ENCODE measurements at places on chromosomes 3 and 15.

- no peak for DNase-seq
Observed at GRCh38 chr3:142022381-142022780, 127.0 kb downstream of the TFDP2 start.

- no peak for DNase-seq
Observed at GRCh38 chr3:49906073-49906743, 2.5 kb upstream of the MST1R start.

GRCh38 chr15:57364282-57365007 lies 11.9 kb upstream of the CGNL1 start:
- no peak for DNase-seq

GRCh38 chr15:31077181-31077580 lies 24.3 kb downstream of the TRPM1 start:
- no peak for DNase-seq

DNA sequence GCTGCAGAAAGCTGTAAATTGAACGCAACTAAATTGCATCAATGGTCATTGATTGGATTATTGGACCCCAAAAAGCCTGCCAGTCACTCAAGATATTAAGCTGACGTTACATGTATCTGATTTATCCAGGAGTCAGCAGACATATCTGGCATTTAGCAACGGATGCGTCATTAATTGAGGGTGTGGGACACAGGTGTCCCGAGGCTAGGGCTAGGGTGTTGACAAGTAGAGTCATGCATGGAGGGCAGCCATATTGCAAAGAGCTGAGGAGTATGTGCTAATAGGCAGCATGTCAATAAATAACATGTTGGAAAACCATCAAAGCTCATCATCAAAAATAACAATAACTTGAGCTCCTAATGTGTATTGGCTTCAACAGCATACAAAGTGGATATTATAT lies 234.5 kb upstream of the GOLGA6L4 start:
- DNase-seq, result no peak

DNA sequence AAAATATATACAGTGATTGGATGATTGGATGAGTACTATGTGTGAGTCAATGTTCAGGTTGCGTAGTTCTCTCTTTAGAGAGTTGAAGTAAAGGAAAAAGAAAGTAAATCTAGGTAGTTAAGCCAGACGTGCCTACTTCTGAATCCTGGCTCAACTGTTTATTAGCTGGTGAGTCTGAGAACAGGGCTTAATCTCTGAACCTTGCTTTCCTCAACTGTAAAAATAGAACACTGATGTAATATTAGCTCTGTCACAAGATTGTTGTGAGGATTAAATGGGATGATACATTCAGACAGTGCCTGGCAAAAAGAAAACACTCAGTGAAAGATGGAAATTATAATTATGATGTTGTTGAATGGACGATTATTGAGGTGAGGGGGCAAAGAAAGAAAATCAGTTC lies 413.4 kb downstream of the MAGI1 start:
- DNase-seq, result no peak

DNA sequence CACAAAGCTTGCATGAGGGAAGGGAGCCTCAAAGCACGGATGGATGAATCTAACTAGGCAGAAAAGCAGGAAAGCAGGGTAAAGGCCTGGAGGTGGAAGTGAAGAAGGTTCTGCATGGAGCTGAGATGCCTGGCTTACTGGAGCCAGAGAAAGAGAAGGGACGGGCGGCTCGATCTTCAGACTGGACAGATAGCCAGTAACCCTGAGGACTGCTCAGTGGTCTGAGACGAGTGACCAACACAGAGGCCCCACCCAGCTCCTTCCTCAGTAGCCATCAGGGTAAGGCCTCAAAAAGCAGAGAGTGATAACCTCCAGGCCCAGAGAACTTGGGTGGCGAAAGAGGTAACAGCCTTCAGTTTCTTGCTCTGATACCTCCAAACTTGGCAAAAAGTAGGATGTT lies 6.4 kb downstream of the CLN6 start:
- DNase-seq, result no peak

DNA sequence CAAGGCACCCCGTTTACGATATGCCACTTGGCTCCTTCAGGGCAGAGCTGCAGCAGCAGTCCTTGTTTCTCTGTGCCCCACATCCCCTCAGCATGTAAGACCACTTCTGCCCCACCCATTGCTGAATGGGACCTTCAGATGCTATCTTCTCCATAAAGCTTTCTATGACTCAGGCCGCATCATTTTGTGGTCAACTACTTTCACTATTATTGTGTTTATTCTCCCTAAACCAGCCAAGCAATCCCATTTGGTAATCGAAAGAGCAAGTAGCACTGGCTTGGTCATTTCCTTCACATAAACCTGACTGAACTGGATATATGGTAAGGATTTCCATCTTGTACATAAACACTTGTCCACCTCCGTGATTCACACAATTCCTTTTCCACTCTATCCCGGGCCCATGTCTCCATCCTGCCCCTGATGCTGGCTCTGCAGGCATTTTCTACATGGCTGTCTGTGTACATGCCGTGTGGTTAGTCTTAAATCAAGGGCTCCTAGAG lies 25.7 kb downstream of the LIPC start:
- no peak for DNase-seq

GRCh38 chr3:37772773-37773354 lies 88.8 kb upstream of the CTDSPL start:
- DNase-seq, result no peak

GRCh38 chr3:36477655-36478054 lies 97.4 kb downstream of the STAC start:
- no peak for DNase-seq

GRCh38 chr15:49752517-49752916 lies 131.7 kb downstream of the DTWD1 start:
- DNase-seq, result no peak

- DNase-seq, result no peak
Observed at GRCh38 chr3:52085681-52086282, 29.4 kb upstream of the DUSP7 start.

- peak; percentile 99 for DNase-seq
Observed at GRCh38 chr3:134427400-134428111, 53.3 kb upstream of the AMOTL2 start.

GRCh38 chr3:34053626-34054025 lies 255.2 kb downstream of the PDCD6IP start:
- DNase-seq, result no peak

- no peak for DNase-seq
Observed at GRCh38 chr15:41809121-41809520, 18.8 kb upstream of the JMJD7 start.

DNA sequence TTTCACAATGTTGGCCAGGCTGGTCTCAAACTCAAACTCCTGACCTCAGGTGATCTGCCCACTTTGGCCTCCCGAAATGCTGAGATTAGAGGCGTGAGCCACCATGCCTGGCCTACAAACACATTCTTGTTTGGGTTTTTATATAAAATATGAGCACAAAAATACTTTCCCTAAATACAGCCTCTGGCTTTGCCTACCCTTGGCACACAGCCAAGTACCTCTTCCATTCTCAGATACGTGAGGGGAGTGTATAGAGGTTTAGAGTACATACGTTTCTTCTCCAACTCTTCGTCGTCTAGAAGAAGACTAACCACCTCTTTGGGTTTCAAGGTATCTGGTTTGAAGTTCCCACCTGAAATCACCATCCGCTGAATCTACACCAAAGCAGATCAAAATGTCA lies 33.5 kb downstream of the CHAC1 start:
- no peak for DNase-seq

DNA sequence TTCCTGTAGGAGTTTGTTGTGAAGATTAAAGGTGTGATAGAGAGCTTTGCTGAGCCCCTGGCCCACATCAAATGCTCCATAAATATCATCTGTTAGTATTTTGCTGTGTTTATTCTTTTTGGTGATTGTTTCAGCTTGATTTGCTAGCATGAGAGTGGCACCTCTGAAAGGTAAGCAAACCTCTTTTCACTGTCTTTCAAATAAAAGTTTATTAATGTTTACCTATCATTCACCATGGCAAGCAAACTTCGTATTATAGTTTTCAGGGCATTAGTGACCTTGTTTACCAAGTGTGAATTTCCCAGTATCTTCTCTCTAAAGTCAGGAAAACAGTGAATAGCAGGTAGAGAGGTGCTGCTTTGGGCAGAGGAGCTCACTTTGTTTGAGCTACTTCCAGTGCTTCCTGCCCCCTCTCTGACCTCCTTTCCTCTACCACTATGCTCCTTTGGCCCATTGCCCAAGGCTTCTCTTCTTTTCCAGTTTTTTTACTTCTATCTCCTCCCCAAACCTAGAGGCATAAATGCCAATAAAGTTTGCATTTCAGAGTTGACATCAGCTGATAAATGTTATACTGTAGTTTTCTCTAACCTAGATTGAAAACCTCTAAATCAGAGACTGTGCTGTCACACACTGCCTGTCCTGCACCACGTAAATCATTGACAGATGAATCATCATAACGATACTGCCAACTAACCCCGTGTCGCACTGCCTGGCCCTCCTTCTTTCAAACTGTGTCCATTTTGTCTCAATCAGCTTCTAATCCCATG lies 569.0 kb downstream of the TUSC7 start:
- DNase-seq, result peak; percentile 30

DNA sequence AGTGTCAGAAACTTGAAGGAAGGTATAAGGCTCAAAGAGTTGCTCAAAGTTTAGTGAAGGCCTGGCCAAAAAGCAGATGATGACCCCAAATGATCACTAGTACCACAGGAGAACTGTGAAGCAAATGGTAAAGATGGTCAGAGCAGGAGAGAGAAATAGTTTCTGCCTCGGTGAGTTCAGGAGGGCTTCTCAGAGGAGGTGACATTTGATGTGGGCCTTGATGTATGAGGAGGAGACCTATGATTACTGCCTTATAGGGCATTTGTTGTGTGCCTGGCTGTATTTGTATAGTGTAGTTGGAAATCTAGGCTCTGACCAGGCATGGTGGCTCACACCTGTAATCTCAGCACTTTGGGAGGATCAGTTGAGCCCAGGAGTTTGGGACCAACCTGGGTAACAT lies 50.4 kb downstream of the DNASE1L3 start:
- DNase-seq, result no peak

DNA sequence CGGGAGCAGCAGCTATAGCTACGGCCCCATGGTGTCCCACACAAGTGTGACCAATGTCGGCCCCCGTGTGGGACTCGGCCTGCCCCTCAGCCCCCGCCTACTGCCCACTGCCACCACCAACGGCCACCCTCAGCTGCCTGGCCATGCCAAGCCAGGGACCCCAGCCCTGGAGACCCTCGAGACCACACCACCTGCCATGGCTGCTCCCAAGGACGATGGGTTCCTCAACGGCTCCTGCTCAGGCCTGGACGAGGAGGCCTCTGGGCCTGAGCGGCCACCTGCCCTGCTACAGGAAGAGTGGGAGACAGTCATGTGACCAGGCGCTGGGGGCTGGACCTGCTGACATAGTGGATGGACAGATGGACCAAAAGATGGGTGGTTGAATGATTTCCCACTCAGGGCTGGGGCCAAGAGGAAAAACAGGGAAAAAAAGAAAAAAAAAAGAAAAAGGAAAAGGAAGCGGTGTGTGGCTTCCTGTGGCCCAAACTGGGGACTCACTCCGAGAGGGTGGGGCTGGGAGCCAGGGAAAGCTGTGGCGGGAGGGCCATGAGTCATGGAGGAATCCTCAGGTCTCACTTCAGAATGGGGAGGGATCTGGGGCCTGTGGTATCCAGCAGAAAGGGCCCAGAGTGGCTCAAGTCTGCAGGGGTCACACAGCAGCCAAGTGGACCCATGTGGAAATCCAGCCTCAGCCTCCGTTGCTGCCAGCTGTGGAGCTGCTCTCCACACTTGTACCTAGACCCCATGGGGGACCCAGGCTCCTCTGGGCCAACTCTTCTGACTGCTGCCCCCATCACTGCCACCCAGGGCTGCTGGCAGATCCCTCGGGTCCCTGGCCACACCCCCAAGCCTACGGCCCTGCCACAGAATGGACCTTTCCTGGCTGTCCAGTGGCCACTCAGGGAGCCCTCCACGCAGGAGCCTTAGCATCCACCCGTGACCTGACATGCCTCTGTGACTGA lies 26.1 kb downstream of the PTH1R start:
- peak; percentile 60 for DNase-seq

DNA sequence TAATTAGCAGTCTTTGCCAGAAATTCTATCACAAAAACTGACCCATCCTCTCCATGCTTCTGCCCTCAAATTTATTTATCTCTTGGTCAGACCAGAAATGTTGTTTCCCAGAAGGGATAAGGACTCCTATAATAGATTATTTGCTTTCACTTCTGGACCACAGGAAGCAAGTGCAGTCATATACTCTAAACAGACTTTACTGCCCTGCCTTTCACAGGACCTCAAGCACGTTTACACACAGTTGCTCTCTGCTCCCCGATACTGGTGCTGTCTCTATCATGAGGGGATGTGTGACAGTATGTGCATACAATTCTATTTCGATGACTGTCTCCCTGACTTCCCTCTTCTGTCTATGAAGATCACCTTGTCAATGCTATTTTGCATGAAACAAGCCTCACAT lies 205.5 kb upstream of the TGFBR2 start:
- no peak for DNase-seq

Data from HS-27A (cell line).